ENCODE measurements at places on chromosomes 4 and X.

DNA sequence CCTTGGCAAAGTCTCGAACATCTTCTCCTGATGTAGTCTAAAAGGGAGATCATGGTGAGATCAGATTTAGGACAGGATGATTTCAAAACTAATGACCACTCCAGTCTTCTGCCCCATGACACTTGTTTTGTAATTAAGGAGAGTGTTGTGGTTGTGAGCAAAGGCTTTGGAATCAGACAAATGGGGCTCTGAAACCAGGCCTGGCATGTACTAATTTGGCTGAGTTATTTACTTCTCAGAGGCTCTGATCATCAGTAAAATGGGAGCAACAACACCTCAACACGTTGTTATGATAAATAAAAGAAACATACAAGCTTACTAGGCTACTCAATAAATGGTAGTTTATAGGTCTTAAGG is 106.9 kb upstream of the FTHL17 start:
- DNase-seq: no peak

DNA sequence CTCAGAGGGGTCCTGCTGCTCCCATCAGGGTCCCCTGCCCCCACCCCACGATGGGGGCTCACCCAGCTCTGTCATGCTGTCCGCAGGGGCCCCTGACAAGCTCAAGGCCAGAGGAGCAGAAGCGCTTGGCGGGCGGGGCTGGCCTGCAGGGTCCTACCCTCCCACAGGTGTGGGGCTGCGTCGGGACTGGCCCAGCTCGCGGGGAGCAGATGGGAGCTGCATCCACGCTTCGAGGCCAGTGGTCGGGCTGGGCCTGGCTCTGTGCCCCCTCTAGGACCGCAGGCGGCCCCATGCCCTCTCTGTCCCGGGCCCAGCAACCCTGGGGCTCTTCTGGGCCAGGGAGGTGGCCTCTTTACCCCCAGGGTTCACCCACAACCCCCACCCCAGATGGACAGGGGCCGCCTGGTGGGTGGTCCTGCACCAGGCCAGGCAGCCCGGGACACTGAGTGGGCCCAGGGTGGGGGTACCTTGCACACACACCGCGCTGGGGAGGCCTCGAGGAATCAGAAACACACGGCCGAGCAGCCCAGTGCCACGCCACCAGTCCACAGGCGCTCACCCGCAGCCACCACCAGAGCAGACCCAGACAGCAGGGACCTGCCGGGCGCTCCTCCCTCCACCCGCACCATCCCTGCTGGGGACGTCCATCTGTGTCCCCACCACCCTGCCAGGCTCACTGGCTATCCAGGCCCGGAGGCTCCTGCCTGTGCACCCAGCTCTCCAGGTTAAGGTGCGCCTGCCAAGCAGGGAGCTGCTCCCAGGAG is 30.0 kb downstream of the TACC3 start:
- no peak for DNase-seq

DNA sequence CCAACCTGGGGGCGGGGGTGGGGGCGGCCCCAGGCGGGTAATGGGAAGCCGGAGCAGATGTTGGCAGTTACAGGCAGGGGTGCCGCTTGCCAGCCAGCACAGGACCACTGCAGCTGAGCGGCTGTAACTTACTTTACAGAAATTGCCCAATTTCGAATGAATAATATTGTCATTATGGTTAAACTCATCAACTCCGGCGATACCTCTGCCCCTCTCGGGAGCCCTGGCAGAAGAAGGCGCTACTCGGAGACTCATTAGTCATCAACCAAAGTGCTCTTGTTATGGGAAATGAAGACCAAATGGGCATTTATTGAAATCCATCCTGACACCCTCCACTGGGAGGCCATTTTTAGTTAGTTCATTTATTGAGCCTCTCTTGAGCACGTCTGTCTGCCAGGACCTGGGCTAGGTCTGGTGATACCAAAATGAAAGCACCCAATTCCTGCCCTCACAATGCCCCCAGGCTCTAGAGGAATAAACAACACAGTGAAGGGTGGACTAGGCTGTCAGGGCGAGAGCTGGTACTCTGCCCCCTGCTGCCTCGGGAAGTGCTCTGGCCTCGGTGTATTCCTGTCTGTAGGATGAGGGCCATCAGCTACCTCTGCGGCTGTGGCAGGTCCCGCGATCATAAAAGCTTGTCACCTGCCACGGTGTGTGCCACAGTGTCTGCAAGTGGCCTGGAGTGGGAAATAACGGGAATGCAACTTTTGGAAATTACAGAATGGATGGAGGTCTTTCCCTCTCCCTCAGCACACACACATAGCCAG is 159.1 kb upstream of the PSAPL1 start:
- no peak for DNase-seq

- DNase-seq: no peak
These were observed 60.2 kb upstream of the RPS6KA6 start for GRCh38 chrX:84248226-84248625.

DNA sequence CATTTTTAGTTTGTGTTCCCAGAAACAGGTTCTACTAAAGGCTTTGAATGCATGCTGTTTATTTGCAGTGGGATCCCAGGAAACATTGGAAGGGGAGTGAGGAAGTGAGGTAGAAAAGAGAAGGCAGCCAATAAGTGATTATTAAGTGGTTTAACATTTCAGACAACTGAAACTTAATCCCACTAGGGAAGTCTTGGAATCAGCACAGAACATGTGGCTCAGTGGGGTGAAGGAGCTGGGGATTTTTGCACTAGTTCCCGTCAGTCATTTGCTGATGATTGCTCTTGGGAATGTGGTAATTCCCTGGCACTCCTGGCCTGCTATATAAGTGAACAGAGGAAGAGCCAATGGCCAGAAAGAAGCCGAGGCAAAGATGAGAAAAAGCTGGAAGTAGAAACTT is 1053.0 kb upstream of the IGFBP7 start:
- no peak for DNase-seq

GRCh38 chr4:105215609-105216313 is 69.1 kb downstream of the TET2 start:
- no peak for DNase-seq

- no peak for DNase-seq
These were observed 87.9 kb downstream of the WDFY3 start for GRCh38 chr4:84878546-84878945.

DNA sequence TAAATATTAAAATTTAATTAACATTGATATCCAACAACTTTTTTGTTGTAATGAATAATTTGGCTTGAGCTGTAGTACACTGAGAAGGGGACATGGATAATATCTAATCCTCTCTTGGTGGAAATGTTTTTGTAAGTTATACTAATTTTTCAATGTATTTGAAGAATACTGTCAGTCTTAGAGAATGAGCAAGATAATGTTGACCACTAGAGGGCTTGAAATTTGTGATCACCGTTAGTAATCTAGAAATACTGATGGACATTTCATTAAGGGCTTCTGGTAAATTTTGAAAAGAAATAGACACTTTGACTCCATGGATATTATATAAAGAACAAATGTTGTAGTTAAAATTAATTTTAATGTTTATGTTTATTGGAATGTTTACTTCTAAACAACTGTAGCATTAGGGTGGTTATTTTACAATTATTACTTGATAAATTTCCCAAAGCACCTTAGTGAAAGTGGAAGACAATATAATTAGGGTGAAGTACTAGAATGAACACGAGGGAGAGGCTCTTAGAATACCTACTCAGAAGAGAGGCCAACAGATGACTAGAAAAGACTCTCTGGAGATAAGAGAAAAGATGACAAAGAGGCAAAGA is 20.0 kb upstream of the CAMK2D start:
- DNase-seq: peak; percentile 17

DNA sequence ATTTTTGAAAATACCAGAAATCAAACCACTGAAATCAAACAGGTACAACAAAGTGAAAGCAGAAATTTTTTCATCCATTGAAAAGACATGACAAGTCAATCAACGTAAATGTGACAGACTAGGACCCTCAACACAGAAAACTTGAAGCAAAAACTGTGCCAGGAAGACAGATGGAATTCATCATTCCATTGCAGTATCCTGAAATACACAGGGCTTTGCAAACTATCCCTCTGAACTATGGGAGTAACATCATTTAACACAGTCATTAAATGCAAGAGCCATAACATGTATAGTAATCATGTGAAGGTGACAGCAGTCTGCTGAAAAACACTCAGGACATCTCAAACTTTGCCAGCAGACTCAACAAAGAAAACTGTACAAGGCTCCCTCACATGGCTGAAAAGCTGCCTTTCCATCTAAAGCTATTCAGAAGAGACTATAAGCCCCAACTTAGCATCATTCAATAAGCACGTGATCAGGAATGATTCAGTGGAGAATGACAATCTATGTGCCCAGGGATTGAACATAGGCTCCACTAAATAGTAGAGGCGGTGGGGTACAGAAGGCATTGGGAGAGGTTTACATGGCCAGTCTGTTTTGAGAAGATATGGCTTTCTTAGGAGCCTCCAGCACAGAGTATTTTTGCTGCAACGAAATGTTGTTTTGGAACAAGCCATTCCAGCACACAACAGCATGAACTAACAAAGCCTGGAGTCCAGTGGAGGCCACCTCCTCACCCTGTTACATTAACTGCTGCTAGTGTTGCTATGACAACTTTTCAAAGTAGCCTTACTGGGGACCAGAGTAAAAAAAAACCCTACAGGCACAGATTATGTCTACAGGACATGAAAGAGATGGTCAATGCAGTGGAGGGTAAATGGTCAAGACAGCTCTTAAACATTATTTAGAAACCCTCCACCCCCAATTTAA is 274.5 kb upstream of the NOCT start:
- no peak for DNase-seq

DNA sequence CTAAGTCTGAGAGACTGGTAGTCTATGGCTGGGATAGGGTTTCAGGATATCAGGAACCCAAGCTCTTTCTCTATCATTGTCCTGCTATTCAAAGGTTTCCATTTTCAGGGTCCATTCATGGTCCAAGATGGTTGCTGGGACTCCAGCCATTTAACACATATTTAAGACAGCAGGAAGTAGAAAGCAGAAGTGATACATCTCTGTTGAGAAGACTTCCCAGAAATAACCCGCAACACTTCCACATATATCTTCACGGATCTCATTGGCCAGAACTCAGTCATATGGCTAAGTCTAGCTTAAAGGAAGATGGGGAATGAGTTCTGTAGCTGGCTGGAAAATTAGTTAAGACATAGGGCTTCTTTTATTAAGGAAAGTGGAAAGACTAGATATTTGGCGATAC is 23.8 kb downstream of the CTSO start:
- no peak for DNase-seq

DNA sequence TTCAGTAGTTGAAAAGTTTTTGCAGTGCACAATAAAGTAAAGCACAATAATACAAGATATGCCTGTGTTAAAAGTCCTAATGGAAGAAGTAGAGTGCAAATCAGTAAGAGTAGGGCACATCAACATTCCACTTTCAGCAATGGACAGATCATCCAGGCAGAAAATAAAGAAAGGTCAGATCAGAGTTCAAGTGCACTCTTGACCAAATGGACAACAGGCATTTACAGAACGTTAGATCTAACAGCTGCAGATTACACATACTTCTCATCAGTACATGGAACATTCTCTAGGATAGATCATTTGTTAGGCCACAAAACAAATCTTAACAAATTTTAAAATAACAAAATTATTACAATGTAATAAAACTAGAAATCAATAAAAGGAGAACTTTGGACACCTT is 1373.5 kb upstream of the PABPC4L start:
- DNase-seq: no peak

DNA sequence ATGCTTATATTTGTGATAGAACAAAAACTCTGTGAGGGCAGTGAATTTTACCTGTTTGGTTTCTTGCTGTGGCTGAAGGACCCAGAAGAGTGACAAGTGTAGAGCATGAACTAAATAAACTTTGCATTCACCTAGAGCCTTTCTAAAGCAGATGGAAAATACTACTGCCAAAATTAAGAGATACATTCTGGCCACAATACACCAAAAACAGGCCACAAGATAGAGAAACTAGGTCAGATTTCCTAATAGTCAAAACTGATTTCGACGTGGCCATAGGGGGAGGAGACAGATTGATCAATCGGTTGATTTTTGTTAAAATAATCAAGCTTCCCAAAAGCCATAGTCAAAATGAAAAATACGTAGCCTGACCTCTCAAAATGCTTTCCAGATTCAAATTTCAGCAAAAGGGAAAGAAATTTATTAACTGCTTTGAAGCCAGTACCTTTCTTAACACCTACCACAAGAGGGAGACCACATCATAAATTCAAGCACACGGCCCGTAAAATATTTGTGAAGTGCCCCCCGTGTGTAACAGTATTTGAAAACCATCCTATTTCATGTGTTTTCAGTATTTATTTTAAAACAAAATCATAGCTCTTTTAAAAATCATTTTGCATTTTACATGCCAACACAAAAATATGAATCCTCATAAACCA is 132.4 kb downstream of the CORIN start:
- DNase-seq: no peak

GRCh38 chr4:25859429-25860148 is 3.2 kb downstream of the SEL1L3 start:
- no peak for DNase-seq

Data from NCI-H446 treated with DMSO at 0.1 percent for 48 hours (cell line).